Osteoblast (primary cell): ENCODE measurements at places on chromosomes 6 and 20.

GRCh38 chr6:131231891-131232290 lies 96.6 kb downstream of the AKAP7 start:
- DNase-seq, result no peak

GRCh38 chr20:47055699-47056369 lies 161.2 kb downstream of the EYA2 start:
- no peak for DNase-seq

DNA sequence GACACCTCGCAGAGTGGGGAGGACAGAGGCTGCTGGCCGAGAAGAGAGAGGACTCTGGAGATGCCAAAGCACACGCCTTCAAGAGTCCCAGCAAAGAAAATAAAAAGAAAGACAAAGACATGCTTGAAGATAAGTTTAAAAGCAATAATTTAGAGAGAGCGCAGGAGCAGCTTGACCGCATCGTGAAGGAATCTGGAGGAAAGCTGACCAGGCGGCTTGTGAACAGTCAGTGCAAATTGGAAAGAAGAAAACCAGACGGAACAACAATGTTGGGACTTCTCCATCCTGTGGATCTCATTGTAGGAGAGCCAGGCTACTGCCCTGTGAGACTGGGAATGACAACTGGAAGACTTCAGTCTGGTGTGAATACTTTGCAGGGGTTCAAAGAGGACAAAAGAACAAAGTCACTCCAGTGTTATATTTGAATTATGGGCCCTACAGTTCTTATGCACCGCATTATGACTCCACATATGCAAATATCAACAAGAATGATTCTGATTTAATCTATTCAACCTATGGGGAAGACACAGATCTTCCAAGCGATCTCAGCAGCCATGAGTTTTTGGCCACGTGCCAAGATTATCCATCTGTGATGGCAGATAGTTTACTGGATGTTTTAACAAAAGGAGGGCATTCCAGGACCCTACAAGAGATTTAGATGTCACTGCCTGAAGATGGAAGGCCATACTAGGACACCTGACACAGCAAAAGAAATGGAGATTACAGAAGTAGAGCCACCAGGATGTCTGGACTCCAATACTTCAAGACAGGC lies 52.2 kb downstream of the REV3L start:
- DNase-seq, result no peak

- DNase-seq, result peak; percentile 80
Measured at GRCh38 chr20:25372584-25373336, 17.9 kb downstream of the ABHD12 start.
